NCI-H1105 (cell line): ENCODE measurements at places on chromosomes 12 and 14.

GRCh38 chr12:130216031-130216430, 53.8 kb downstream of the FZD10 start:
- DNase-seq: no peak

- DNase-seq: no peak
Measured at GRCh38 chr12:57736741-57737466, 1.6 kb downstream of the AGAP2 start.

DNA sequence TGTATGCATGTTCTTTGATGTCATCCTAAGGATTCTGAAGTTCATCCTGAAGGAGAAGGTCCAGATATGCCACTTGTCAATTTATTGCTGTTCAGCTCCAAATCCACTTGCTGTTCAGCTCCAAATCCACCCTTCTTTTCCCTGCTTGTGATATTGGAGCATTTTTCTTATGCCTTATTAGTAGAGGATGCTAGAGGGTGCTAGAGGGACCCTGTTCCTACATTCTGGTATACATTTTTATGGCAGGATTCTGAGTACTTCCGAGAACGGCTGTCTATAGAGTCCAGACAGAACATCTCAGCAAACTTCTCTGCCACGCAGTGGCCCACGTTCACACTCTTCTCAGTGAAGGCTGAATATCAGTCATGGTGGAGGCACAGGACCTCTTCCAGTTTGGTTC, 406.7 kb downstream of the NOVA1 start:
- no peak for DNase-seq

DNA sequence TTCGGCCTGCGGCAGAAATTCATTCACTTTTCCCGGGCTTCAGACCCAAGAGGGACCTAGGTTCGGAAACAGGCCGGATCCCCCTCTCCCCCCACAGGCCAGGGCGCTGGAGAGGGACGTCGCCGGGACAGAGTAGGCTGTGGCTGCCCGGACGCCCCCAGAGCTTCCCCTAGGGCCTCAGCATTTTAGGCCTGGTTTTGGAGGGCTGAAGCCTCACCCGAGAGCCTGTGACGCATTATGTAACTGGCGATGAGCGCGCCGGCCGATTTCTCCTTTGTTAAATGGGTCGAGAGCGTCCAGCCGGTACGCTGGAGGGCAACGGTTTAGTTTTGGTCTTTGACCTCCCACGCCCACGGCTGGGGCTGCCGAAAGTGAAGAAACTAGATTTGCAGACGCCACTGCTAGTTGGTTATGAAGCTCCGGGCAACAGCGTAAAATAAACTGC, 657 bp downstream of the PEBP1 start:
- DNase-seq: no peak

DNA sequence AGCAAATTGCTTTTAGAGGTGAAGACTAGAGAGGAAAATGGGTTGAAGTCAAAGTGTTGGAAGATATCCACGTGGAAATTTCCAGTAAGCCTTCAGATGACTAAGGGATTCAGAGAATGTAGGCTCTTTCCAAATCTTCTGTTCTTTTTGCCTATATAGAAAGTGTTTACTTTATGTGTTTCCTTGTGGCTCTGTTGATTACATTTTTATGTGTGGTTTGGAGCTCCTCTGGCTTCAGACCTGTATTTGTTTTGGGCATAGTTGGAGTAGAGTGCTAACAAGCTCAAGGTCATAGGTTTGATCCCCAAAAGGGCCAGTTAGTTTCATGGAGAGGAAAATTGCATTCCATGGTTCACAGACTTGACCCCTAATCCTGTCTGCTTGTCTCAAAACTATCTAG, 91.9 kb downstream of the IGF1 start:
- DNase-seq: no peak
